ENCODE measurements at places on chromosomes 1 and 21.

- DNase-seq: no peak
Measured at GRCh38 chr1:9787702-9788101, 36.1 kb downstream of the CLSTN1 start.

DNA sequence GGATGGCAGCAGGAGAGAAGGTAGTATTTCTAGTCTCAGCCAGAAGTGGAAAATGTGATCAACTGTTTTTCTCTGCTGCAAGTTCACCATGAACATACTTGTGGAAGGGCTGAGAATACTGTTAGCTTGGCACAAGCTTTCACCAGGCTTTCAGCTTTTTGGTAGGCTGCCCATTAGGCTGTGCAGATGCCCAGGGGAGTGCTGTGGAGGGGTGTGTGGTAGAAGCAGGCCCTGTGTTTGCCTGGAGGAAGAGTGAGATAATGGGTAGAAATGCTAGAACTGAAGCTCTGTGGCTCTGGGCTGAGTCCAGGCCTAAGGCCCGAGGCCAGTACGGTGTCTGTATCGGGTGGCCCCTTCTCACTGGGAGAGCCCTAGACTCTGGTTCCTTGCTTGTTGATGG, 9.8 kb downstream of the DNAJC6 start:
- no peak for DNase-seq

GRCh38 chr21:42974832-42975820, 764 bp downstream of the PKNOX1 start:
- DNase-seq: no peak

DNA sequence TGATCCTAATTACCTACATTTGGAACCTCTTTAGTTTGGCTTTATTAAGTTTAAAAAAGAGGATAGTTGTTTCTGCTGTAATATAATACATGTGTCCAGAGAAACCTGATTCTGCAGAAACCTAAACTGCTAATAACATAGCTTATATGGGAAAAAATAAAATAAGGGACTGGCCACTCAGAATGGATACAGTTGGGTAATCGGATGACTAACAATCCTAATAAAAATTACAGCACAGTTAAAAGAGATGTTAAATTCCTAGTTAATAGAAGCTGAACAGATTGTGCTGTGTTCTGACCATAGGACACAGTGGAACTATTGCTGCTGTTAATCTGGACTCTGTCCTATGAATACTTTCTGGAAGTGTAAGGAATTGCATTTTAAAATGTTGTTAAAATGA, 16.0 kb downstream of the ARV1 start:
- DNase-seq: no peak

GRCh38 chr1:40783001-40783905, at the start of gene KCNQ4:
Gene KCNQ4, plus strand, starts transcription at chr1:40783787. Its CDS starts 307 bp downstream, at chr1:40784094.
- no peak for DNase-seq

DNA sequence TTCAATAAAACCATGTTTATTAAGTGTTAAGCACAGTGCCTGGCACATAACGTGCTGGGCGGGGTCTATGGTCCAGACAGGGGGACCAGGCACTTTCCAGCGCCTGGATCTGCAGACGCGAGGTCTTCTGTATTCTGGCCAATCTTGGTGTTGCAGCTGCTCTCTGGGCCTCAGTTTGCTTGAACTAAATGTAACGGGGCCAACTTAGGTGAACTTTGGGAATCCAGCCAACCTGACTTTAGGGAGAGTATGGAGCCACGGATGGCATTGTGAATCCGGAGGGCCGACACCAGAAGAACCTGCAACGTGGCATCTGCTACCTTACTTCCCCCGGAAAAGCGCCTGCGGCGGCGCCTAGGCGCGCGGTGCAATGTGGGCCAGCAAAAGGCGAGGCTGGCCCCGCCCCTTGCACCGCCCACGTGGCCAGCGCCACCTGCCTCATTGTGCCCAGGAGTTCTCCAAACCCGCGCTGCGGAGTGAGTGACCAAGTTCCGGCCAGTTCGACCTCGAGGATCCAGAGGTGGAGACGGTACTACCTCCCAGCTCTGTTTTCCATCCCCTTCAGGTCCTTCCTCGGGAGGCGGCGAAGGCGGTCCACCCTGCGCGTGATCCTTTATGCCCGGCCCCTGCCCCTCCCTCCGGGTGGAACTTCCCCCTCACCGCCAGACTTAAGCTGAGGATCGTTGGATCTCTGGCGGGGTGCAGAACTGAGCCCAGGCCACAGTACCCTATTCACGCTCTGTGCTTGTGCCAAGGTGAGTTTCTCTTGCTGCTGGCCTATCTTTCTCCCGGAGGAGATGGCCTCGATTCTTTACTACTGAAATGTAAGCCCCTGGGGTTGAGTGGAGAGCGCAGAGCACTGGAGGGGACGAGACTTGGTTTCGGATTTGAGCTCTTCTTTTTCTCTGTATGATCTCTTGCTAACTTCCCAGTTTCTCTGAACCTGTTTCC, at the start of gene AKR1A1:
AKR1A1 (plus strand) TSS at position 426 of the 951 bp plus-strand sequence. CDS start 10,969 bp downstream, outside the sequence.
- DNase-seq: peak; percentile 65

DNA sequence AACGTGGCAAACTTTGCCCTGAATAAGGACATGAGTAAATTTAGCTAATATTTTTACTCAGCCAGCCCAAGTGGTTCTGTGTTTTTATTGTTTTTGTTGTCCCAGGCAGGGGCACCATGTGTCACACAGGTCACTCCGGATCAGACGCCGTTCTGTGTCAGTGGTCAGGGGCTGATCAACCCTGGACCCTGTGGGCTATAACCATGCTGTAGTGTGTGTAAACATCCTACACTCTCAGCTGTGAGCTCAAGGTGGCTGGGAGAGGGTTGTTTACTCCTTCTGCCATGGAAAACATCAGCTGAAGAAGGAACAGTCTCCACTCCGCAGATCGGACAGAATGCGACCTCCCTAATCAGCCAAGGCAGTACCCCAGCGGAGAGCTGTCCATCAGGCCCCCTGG, 26.5 kb upstream of the KCNQ4 start:
- DNase-seq: no peak

DNA sequence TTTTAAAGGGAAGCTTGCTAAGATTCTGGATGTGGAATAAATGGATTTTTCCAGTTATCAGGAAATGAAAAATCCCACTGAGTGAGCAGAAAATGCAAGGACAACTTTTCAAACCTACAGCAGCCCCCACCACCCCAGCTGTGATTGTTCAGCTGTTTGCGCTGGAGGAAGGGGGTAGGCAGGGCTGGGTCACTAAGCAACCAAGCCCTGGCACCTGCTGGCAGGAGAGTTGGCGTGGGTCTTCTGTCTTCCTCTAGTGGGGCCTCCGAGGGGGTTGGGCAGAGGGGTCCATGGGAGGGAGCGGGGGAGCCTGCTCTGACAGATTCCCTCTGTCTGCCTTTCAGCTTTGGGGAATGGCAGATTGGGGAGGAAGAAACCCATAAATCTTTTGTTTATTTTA, 45.3 kb downstream of the EIF2D start:
- DNase-seq: no peak

- no peak for DNase-seq
Measured at GRCh38 chr1:24344090-24344742, 25.1 kb downstream of the GRHL3 start.

GRCh38 chr1:191279266-191279800, 801.7 kb upstream of the BRINP3 start:
- DNase-seq: no peak

GRCh38 chr1:18529714-18530113, 49.0 kb downstream of the KLHDC7A start:
- DNase-seq: no peak

DNA sequence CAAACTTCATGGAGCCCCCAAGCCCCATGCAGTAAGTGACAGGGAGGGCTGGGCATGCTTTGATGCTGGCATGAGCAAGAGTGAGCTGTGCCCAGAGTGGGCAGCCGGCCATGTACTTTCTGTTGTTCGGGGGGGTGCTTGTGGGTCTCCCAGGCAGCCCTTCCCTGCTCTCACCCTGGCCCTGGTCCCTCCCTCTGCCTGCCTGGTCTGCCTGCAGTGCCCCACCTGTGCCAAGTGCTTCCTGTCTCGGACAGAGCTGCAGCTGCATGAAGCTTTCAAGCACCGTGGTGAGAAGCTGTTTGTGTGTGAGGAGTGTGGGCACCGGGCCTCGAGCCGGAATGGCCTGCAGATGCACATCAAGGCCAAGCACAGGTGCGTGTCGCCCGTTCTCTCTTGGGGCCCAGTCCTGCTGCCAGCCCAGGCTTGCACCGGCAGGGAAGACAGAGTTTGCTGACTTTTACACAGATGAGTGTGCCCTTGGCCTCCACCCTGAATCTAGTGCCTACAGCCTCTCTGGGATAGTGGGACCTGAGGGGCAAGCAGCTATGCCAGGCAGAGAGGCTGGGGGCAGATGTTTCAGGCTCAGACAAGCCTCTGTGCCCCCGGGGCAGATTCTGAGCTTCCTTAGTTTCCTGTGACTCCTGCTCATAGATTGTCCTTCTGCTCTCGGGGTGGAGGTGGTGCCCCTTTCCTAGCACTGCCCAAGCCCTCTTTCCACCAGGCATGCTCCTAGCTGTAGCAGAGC, 7.6 kb downstream of the ZBTB48 start:
- DNase-seq: no peak

DNA sequence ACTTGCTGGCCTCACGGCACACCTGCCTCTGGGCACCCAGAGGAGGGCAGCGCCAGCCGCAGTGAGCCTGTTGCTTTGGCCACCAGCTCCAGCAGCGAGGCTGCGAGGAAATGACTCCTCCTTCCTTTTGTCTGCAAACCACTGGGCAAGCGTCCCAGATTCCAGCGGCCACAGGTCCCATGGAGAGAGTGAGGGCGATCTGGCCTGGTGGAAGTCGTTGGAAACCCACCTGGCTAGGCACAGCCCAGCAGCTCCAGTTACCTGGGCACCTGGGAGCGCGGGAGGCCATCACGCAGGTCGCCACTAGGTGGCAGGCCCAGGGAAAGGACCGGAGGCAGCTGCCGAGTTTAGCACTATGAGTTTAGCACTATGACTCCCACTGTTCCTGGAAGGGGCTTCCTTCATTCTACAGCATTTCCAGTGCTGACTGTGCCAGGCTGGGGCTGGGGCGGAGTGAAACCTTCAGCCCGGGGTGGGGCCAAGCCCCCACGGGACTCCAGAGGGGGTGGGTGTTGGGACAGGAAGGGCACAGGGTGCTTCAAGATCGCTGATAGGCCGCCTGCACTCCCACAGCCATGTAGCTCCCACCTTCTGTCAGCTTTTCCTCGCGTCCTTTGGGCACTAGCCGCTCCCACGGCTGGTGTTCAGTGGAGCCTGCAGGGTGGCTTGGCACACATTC, 1.1 kb upstream of the ESPN start:
- no peak for DNase-seq

GRCh38 chr1:216142921-216143320, 280.3 kb downstream of the USH2A start:
- no peak for DNase-seq

GRCh38 chr1:53893999-53894636, at the start of gene DIO1:
Gene DIO1, plus strand, starts transcription at chr1:53894187. Its CDS starts 24 bp downstream, at chr1:53894211.
- DNase-seq: no peak

- DNase-seq: no peak
Measured at GRCh38 chr1:35640380-35641232, 720 bp downstream of the PSMB2 start.

GRCh38 chr1:183806675-183807074, 1.8 kb downstream of the RGL1 start:
- no peak for DNase-seq

GRCh38 chr21:21547368-21547953, 549.3 kb downstream of the NCAM2 start:
- peak; percentile 1 for DNase-seq

DNA sequence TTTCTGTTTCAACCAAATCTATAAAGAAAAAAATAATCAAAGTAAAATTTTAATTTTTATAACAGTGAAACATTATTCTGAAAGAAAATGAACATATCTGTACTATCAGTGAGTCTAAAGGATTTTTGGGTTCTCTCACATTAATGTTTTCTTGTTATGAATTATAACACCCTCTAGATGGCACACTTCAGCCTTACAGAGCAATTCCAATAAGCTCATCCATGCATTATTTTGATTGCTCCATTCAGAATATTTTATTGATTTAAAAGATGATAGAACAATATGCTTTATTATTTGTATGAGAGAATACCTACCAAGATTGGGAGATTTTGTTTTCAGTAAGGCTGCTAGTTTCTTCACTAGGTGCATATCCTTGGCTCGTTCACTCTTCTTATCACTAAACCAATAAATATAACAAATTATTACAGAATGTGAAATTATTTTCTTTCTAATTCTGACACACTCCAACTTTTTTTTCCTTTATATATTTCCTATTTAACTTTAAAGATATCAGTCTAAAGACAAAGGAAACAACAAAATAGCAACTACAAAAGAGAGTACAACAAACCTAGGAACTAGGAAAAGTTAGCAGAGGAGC, 82.4 kb downstream of the RAB3GAP2 start:
- DNase-seq: peak; percentile 13

DNA sequence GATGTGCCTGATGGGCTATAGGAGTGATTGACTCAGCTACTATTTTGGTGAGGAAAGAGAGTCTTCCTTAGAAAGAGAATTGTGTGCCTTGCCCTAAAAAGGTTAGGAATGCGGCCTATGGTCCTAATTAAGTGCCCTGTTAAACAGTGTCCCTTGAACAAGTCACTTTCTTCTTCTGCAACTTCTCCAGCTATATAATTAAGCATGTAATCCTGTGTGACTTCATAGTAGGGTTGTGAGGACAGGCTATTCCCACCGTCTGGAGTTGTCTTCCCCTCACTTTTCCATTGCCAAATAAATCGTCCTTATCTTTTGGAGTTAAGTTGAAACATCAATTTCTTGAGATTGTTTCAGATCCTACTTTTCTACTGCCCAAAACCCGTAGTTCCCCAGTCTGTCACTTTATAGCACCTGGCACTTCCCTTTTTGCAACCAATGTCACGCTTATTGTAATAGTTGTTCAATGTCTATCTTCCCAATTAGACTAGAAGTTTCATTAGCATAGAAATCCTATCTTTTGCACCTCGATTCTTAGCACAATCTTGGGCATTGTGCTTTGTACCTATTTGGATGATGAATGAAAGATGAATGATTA, 27.6 kb upstream of the SLC16A1 start:
- DNase-seq: no peak

GRCh38 chr21:15272171-15272570, 207.4 kb upstream of the NRIP1 start:
- no peak for DNase-seq
